Caco-2 (cell line): ENCODE measurements at places on chromosomes 16 and 17. TPM values are rescaled to one million over a fixed set of nuclear protein-coding genes. Genes with fewer than 3 reads are reported as not detected.

GRCh38 chr16:10083301-10083700 lies 98.9 kb downstream of the GRIN2A start:
- DNase-seq: no peak

GRCh38 chr17:10112962-10113361 lies 85.4 kb downstream of the GAS7 start:
- no peak for DNase-seq

Gene TM4SF5
- 9.9 and 12.1 TPM in 2 replicates for total RNA-seq

GRCh38 chr17:45960311-45960710 lies 38.7 kb upstream of the STH start:
- no peak for DNase-seq

Gene MT1E
- 0.56 and 2.0 TPM in 2 replicates for total RNA-seq

- no peak for DNase-seq
Measured at GRCh38 chr17:15492791-15493692, 25.6 kb upstream of the CDRT4 start.

DNA sequence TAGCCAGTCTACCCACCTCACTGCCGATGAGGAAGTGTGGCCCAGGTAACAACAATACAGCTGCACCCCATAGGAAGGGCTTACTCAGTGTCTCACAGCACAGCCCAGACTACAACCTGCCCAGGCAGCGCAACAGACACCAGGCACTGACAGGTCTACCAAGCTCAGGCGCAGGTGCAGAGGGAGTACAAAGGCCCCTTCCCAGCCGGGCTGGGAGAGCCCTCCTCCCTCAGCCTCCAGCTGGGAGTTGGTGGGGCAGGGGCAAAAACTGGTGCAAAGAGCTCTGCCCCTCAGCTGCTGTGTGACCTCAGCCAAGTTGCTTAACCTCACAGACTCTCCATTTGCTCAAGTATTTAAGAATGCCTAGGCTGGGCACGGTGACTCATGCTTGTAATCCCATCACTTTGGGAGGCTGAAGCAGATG lies 112.6 kb upstream of the LHX1 start:
- no peak for DNase-seq

Gene ANKRD40CL
- 11.2 and 11.4 TPM in 2 replicates for total RNA-seq
